ENCODE measurements at places on chromosomes 7 and 10. TPM values are rescaled to one million over a fixed set of nuclear protein-coding genes. Genes with fewer than 3 reads are reported as not detected.

DNA sequence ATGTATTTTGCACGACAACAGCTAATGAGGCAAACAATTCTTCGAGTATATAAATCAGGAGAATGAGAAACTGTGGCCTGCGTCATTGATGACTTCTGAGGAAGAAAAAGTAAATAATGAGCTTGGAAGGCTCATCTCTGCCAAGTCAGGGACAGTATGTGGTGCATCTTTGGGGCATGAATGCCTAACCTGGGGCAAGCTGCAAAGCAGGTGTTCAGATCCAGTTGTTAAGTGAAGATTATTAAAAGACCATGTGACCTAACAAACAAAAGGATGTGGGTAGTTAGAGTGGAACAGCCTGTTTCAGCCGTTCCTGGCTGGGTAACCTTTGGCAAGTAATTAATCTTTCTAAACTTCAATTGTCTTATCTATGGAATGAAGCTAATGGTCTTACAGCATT, 93.0 kb downstream of the LYZL2 start:
- no peak overlapping the region for H3K4me3 ChIP-seq
- peaks cover 42% of the 10 kb centered on the region for H3K4me1 ChIP-seq
- DNase-seq = no peak
- no peaks in the 10 kb centered on the region for H3K27me3 ChIP-seq

ASB15 gene
- not detected for total RNA-seq

- H3K36me3 ChIP-seq = no peaks in the 10 kb centered on the region
- H3K27me3 ChIP-seq = no peaks in the 10 kb centered on the region
- no peak overlapping the region for H3K4me3 ChIP-seq
Measured at GRCh38 chr10:51000976-51001375, 73.3 kb upstream of the PRKG1 start.

BTBD16 gene
- total RNA-seq = 0.62 TPM

THNSL1 gene
- total RNA-seq = 2.7 TPM

DNA sequence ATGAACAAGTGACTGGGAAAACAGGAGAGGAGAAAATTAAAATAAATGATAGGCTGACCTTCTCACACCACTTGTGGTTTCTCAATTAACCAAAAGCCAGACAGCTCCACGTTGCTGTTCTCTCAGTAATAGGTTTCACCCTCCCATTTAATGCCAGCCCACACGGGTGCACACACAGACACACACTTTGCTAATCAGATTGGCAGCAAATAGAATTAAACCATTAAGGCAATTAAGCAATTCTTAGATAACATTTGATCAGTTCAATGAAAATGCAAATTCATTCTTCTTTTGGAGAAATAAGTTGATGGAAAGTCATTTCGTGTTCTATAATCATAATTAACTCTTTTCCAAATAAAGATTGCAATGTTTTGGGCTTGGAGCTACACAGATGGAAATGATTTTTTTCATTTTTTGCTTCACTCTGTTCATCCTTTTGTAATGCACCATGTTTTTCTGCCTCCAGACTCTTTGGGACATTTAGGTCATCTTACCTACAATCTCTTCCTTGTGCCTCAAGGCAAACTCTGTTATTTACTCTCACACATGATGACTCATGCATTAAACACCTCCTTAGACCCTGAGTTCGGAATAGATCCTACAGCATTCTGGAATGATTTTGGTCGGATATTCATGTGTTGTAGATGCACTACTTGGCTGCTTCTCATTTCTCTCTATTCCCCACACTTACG, 700.7 kb downstream of the AUTS2 start:
- H3K4me3 ChIP-seq = no peak overlapping the region
- no peaks in the 10 kb centered on the region for H3K36me3 ChIP-seq
- no peaks in the 10 kb centered on the region for H3K27me3 ChIP-seq
- no peaks in the 10 kb centered on the region for H3K4me1 ChIP-seq

LIPK gene
- not detected for total RNA-seq

GRCh38 chr10:96370584-96371157, 11.9 kb upstream of the OPALIN start:
- peaks cover 10% of the 10 kb centered on the region for H3K4me1 ChIP-seq
- no peaks in the 10 kb centered on the region for H3K27me3 ChIP-seq
- H3K36me3 ChIP-seq = no peaks in the 10 kb centered on the region
- H3K4me3 ChIP-seq = no peak overlapping the region

MICALL2 gene
- total RNA-seq = 28.9 TPM

GRCh38 chr7:10300577-10300976, 673.1 kb upstream of the PHF14 start:
- H3K4me1 ChIP-seq = no peaks in the 10 kb centered on the region
- H3K4me3 ChIP-seq = no peak overlapping the region
- DNase-seq = no peak
- no peaks in the 10 kb centered on the region for H3K27me3 ChIP-seq
- no peaks in the 10 kb centered on the region for H3K36me3 ChIP-seq

PIP gene
- 12.6 TPM for total RNA-seq
